ENCODE measurements at places on chromosomes 3 and 15.

DNA sequence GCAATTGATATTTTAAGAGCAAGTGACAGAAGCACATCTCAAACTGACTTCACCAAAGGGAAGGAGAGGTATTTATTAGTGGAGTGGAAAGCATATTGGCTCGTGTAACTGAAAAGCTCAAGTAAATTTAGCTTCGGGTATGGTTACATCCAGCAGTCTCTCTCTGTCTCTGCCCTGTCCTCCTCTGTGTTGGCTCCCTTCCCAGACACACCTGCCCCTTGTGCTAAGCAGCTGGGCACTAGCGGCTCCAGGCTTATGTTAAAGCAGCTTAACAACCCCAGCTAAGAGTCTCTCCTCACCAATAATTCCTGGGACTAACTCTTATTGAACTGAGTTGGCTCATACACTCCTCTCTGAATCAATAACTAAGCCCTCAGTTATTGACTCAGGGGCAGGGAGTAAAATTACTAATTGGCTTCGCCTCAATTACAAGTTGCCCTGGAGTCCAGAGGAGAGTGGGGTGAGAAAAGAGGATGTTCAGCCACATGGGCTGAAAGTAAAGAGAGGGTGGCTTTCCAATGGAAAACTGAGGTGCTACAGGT, 12.8 kb upstream of the SH3BP5 start:
- DNase-seq: no peak

GRCh38 chr3:45179163-45179562, 33.0 kb upstream of the CDCP1 start:
- DNase-seq: no peak

GRCh38 chr3:127654374-127654773, 18.4 kb upstream of the ABTB1 start:
- no peak for DNase-seq

DNA sequence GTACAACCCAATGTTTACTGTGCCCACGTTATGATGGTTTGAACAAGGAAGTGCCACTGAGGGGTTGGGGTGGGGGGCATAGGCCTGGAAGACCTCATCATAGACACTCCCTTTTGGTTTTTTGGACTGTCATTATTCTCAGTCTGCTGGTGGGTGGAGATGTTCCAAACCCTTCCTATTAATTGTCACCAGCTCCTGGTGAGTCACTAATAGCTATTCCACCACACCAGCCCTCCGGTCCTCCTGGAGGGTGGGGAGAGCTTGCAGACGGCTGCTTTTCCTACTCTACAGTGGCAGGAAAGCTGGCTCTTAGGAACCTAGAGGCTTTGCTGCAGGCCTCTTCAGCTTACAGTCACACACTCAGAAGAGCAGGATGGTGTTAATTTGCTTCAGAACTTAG, 9.0 kb upstream of the COPG1 start:
- DNase-seq: no peak

DNA sequence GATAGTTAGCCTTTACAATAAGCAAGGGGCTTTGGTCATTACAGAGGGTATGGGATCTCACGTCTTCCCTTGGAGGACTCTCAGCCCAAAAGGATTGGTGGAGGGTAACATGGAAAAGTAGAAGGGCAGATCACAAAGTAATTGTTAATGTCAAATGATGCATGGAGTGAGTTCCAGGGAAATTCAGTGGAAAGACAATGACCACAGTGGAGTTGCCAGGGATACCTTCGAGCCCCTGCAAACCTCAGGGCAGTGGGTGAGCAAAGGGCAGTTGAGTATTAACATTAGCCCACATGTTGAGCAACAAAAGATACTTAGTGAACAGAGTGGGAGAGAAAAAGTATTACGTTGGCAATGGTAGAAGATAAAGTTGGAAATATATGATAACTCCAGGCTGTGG, 593.4 kb upstream of the NR2F2 start:
- no peak for DNase-seq

DNA sequence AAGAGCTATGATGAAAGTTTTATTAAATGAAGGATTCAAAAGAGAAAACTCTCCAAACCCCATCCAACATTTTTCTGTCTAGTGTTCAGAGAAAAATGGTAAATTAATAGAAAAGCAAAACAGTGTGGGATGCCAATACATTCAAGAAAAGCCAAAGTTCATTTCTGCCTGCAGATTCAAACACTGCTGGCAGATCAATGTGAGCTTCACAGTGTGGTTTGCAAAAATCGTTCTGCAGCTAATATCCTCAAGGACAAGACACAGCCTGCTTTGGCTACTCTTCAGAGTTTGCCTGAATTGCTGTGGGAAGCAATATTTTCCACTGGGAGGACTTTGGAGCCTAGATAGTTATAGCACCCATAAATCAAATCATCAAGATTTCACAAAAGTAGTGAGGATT, 619.9 kb upstream of the SUCLG2 start:
- DNase-seq: no peak

GRCh38 chr3:52407779-52408178, 37.1 kb downstream of the SEMA3G start:
- no peak for DNase-seq

DNA sequence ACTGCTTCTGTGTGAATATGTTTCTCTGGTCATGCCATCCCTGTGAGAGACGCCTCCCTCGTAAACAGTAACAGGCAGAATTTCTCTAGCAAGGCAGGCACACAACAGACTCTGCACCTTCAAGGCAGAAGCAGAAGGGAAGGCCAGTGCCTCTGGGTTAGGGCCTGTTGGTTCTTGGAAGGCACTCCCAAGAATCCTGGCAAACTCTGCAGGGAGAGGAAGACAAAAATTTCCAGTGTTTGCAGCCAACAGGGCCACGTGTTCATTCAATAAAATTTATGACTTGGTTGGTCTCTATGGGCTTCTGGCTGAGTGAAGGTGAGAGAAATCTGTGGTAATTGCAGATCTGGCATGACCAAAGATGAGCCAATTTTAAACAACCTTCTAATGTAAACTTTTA, 39.3 kb downstream of the NFKBIZ start:
- DNase-seq: no peak

GRCh38 chr3:113263020-113263419, 51.7 kb downstream of the BOC start:
- no peak for DNase-seq
